Aorta (tissue), 5 donors: ENCODE measurements at places on chromosomes 4 and X. TPM values are rescaled to one million over a fixed set of nuclear protein-coding genes. Genes with fewer than 3 reads are reported as not detected.

EXOC1 gene
- total RNA-seq = 50.4 TPM

CENPVL1 gene
- not detected for total RNA-seq

C4orf36 gene
- total RNA-seq = 1.2 TPM

RPL9 gene
- total RNA-seq = 1,464 TPM

KCNIP4 gene
- total RNA-seq = not detected

SHOX gene
- not detected for total RNA-seq
